ENCODE measurements at places on chromosomes 12 and 14. TPM values are rescaled to one million over a fixed set of nuclear protein-coding genes. Genes with fewer than 3 reads are reported as not detected.

The DCAF5 gene
- total RNA-seq, result 24.5 TPM

The CCDC184 gene
- total RNA-seq, result 1.0 TPM

DNA sequence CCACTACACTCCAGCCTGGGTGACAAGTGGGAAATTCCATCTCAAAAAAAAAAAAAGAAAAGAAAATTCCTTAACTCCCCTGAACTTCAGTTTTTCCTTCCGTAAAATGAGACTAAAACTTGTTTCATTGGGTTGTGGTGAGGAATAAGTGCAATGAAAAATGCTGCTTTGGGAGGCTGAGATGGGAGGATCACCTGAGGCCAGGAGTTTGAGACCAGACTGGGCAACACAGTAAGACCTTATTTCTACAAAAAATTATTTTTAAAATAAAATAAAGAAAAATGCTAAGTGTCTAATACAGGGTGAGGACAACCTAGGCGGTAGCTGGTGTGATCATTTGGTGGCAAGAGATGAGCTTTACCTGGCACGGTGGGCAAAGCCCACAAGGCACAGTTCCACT, 6.9 kb downstream of the SMAGP start:
- H3K27me3 ChIP-seq, result no peaks in the 10 kb centered on the region
- peak overlapping the region; percentile 37 for H3K27ac ChIP-seq
- no peak for DNase-seq
- no peaks in the 10 kb centered on the region for H3K36me3 ChIP-seq
- peaks cover 4% of the 10 kb centered on the region for H3K4me1 ChIP-seq
- no peak overlapping the region for H3K4me3 ChIP-seq

The HAL gene
- total RNA-seq, result not detected

DNA sequence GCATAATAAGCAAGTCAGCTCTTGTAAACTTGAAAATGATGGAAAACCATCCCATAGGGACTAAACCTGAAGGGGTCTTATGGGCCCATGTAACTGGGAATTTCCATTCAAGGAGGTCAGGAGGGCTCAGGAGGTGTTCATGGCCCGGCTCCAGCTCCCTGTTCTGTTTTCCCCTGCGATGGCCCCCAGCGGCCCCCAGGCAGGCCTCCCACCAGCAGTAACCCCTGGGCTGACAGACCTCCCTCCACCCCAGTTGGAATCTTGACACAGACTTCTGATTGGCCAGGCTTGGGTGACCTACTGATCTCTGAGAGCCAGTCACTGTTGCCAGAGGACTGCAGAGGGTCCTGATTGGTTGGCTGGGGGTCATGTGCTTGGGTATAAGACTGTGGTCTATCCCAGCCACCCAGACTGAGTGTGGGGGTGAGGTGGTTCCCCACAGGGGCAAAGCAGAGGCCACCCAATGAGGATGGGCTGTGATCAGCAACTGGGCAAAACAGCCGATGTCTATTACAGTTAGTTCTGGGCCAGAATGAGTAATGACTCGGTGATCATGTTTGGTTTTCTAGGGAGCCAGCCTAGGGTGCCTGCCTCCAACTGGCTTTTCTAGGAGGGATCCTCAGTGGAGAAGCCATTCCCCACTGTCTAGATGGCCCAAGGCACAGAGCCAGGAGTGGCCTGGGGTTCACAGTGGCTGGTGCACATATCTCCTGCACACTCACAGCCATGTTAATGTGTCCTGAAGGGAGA, 27.0 kb downstream of the RHOF start:
- H3K36me3 ChIP-seq, result no peaks in the 10 kb centered on the region
- H3K4me1 ChIP-seq, result peaks cover 31% of the 10 kb centered on the region
- no peaks in the 10 kb centered on the region for H3K27me3 ChIP-seq
- DNase-seq, result peak; percentile 55
- H3K27ac ChIP-seq, result peak overlapping the region; percentile 67

DNA sequence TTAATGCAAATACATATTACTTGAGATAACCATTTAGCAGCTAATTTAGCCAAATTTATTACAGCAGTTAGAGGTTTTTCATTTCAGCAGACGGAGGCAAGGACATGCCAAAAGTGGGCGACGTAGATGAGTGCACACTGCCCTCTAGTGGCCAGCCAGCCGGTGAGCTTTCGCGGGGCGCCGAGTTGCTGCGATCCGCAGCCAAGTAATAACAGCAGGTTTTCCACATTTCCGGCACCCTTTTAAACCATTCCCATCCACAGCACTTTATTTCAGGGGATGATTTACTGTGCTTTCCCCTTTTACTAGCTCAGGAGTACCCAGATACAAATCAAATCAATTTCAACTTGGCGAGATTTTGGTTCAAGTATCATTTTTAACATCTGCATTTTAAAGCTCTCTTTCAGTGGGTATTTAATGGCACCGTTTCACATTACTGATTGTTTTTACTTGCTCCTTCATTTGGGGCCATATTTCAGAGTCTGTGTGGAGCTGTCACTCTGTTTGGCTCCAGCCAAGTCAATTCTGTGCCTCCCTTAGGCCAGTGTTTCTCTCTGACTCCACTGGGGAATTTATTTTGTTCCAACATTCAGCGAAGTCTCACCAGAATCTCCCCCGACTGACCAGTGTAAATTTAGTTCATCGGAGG, 158.0 kb downstream of the EGLN3 start:
- H3K27ac ChIP-seq, result no peak overlapping the region
- peaks cover 31% of the 10 kb centered on the region for H3K4me1 ChIP-seq
- no peaks in the 10 kb centered on the region for H3K27me3 ChIP-seq
- H3K36me3 ChIP-seq, result no peaks in the 10 kb centered on the region
- peak; percentile 88 for DNase-seq
- peak overlapping the region; percentile 58 for H3K4me3 ChIP-seq

- H3K27me3 ChIP-seq, result peaks cover 37% of the 10 kb centered on the region
- no peaks in the 10 kb centered on the region for H3K4me1 ChIP-seq
- no peaks in the 10 kb centered on the region for H3K36me3 ChIP-seq
- DNase-seq, result peak; percentile 81
These were observed 285.9 kb downstream of the BMP4 start for GRCh38 chr14:53670701-53671100.

DNA sequence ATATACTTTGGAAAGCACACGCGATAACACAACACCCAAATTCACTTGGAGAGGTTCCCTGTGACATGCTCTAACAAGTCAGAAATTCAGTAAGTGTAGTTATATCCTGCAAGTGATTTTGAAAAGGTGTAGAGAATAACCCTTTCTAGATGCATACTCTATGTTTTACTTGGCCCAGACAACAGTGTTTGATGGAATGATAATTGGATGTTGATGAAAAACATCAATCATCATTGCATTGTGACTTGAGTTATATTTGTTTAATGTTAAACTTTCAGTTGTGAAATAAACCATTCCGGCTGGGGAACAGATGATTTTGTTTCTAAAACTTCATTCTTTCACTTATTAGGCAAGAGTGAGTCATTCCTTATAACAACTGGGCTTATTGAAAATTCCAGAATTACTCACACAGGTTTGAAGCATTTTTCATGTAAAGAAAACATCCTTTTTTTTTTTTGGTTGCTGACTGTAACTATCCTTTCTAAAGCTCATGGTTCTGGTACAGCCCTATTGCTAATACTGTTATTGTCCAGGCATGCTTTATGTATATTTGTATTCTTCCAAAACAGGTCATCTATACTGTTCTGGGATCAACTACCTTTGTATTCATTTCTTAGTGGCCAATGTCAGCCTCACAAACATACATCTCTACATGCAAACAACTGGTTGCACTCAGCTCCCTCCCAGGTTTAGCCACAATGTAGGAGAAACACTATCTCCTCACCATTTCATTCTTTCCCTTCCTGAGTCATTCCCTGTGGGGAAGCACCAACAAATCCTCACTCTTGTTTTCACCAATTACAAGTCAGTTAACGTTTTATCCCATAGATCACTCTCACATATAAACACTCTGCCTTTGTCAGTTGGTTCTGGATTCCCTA, 121.2 kb upstream of the LRIG3 start:
- H3K36me3 ChIP-seq, result no peaks in the 10 kb centered on the region
- H3K27ac ChIP-seq, result peak overlapping the region; percentile 81
- H3K27me3 ChIP-seq, result no peaks in the 10 kb centered on the region
- peaks cover 43% of the 10 kb centered on the region for H3K4me1 ChIP-seq

DNA sequence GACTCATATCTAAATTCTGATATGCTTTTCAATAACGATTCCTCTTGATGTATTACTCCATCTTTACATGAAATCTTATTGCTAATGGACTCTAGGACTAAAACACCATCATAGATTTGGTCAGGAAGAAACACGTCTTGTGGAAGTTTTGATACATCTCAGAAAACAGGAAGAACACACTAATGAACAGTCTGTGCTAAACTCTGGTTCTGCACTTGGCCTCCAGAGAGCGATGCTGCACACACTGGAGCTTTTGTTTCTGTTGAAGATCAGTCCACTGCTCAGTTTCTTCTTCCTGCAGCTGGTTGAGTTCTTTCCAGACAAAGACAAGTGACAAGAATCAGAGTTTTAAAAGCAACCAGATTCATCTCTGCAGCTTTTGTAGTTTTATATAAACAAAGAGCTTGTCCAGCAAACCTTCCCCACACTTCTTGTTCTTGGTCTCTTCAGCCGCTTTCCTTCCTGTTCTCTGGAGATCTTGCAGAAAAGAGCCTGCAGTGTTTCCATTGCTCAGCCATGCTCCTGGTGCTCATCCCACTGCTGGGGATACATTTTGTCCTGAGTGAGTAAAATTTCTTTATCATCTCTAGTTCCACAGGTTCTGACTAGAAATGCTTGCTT, 229.1 kb upstream of the OR4E1 start:
- DNase-seq, result no peak
- H3K36me3 ChIP-seq, result no peaks in the 10 kb centered on the region
- H3K27me3 ChIP-seq, result no peaks in the 10 kb centered on the region
- no peak overlapping the region for H3K27ac ChIP-seq

Measured in GM23248 (cell line).